Activated CD4-positive, alpha-beta T cell treated with anti-CD3 and anti-CD28 coated beads, Interleukin-2, amount 10 ng/mL, durations not matched to agents 7 days and 5 days (primary cell): ENCODE measurements at places on chromosomes 1 and 21. TPM values are rescaled to one million over a fixed set of nuclear protein-coding genes. Genes with fewer than 3 reads are reported as not detected.

DNA sequence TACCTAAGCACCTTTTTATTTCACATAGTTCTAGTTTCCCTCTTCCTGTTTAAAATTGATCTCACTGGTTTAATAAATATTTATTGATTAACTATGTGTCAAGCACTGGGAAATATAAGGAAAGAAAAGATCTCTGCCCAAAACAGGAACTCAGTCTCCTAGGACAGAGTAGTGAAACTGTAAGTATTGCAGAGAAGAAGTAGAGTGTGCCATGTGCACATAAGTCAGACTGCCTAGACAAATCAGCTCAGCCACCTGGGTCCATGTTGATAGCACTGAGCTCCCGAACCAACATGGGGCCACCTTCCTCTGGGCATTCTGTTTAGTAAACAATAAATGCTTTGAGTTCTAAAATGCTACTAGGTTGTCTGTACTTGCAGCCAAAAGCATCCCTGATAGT lies 9.8 kb upstream of the SSX2IP start:
- peaks cover 8% of the 10 kb centered on the region for H3K4me1 ChIP-seq
- H3K4me3 ChIP-seq, result no peak overlapping the region
- no peaks in the 10 kb centered on the region for H3K36me3 ChIP-seq
- peaks cover 20% of the 10 kb centered on the region for H3K27me3 ChIP-seq
- no peak overlapping the region for H3K27ac ChIP-seq
- no peak for DNase-seq

Gene GLMP
- total RNA-seq, result 33.6 TPM

DNA sequence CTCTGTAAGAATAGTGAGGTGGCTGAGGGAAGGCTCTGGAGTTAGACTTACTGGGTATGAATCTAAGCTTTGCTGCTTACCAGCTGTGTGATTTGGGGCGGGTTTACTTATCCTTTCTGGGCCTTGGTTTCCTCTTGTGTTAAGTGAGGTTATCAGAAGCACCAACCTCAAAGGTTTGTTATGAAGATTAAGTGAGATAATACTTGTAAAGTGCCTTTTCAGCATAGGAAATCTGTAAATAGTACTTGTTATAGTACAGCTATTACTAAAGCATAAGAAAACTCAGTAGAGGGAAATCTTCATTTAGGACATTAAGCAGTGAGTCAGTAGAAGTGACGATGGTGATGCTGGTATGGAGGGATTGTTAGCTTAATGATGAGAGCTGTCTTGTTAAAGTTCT lies 12.1 kb downstream of the HHAT start:
- H3K27me3 ChIP-seq, result peaks cover 12% of the 10 kb centered on the region
- no peak for DNase-seq
- peak overlapping the region; percentile 39 for H3K27ac ChIP-seq

Gene AADACL4
- total RNA-seq, result not detected

Gene CASQ2
- total RNA-seq, result not detected

GRCh38 chr1:39540504-39541031 lies 36.0 kb downstream of the PABPC4 start:
- no peaks in the 10 kb centered on the region for H3K4me1 ChIP-seq
- H3K4me3 ChIP-seq, result no peak overlapping the region
- H3K27ac ChIP-seq, result no peak overlapping the region
- no peak for DNase-seq
- H3K27me3 ChIP-seq, result no peaks in the 10 kb centered on the region
- peaks cover 7% of the 10 kb centered on the region for H3K36me3 ChIP-seq

DNA sequence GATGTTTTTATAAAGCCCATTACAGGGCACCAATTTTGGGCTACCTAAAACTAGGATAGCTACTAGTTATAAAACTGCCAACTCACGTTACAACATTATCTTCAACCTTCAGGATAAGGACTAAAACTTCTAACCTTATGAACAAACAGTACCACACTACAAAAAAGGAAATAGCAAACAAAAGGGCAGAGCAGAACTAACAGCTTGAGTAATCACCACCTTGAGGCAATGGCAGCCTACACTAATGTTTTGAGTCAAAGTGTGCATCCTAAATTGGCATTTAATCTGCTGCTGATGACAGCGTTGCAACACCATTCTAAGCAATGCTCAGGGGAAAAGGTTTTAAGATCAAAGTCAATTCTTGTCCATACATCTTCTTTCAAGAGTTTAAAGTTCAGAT lies 27.2 kb downstream of the PTP4A2 start:
- H3K27ac ChIP-seq, result peak overlapping the region; percentile 65
- peaks cover 87% of the 10 kb centered on the region for H3K36me3 ChIP-seq
- H3K4me3 ChIP-seq, result no peak overlapping the region
- no peaks in the 10 kb centered on the region for H3K27me3 ChIP-seq
- peaks cover 65% of the 10 kb centered on the region for H3K4me1 ChIP-seq
- DNase-seq, result no peak

DNA sequence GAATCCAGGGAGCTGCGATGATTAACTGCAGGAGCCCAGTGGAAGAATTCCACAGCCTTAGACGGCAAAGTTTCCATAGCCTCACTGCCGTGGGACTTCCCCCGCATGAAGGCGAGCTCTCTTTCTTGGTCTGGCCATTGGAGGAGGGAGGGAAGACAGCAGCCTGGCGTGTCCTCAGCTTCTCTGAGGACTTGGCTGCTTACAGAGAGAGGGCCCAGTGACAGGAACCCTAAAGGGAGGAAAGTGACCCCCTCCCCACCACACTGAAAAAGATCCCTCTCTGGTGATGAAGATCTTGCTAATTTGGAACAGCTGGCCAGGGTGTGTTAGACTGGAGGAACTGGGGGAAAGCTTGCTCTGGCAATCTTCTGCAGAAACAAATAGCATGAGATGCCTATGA lies 41.0 kb downstream of the ATP2B4 start:
- H3K4me3 ChIP-seq, result no peak overlapping the region
- peaks cover 35% of the 10 kb centered on the region for H3K36me3 ChIP-seq
- no peaks in the 10 kb centered on the region for H3K27me3 ChIP-seq
- peaks cover 65% of the 10 kb centered on the region for H3K4me1 ChIP-seq
- no peak for DNase-seq

DNA sequence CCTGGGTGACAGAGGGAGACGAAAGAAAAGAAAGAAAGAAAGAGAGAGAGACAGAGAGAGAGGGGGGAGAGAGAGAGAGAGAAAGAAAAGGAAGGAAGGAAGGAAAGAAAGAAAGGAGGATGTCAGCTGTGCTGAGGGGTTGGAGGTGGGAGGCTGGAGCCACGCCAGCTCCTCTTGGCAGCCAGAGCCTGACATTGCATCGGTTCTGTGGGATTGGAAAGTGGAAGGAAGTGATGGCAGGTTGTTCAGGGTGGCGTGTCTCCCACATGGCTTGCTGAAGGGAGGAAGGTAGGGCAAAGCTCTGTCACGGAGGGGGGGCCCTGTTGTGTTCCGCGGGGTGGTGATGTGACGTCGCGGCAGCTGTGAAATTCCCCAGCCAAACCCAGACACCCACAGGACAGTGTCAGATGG lies 30.7 kb downstream of the EIF2D start:
- H3K36me3 ChIP-seq, result peaks cover 86% of the 10 kb centered on the region
- peak overlapping the region; percentile 69 for H3K4me3 ChIP-seq
- no peak for DNase-seq
- peak overlapping the region; percentile 91 for H3K27ac ChIP-seq
- H3K27me3 ChIP-seq, result no peaks in the 10 kb centered on the region

Gene VHLL
- total RNA-seq, result 0.52 TPM

DNA sequence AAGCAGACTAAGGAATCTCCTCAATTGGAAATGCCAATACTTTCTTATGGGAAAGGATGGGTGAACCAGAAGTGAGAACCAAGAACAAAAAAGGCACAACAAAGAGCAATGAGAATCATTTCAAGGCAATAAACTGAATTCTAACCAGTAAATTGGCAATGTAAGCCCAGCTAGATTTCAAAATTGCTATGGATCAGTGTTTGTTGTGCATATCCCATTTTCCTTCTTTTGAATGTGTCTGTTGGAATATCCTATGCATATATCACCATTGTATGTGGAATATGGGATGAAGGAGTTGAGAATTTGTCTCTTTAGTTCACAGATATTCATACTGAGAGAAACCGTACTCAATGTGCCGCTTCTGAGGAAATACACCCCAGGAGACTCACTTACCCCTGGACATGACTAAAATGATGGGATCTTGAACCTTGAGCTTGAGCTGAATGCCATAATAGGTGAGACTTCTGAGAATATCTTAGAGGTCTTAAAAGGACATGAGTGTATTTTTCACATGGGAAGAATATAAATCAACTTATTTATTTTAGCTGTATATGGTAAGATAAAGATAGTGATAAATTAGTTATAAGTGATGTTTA lies 216.0 kb downstream of the BACH1 start:
- no peaks in the 10 kb centered on the region for H3K4me1 ChIP-seq
- H3K27me3 ChIP-seq, result no peaks in the 10 kb centered on the region
- H3K36me3 ChIP-seq, result peaks cover 8% of the 10 kb centered on the region
- no peak overlapping the region for H3K27ac ChIP-seq
- H3K4me3 ChIP-seq, result no peak overlapping the region
- DNase-seq, result no peak

- no peaks in the 10 kb centered on the region for H3K4me1 ChIP-seq
- H3K27me3 ChIP-seq, result no peaks in the 10 kb centered on the region
- DNase-seq, result no peak
These were observed 11.4 kb upstream of the ERI3 start for GRCh38 chr1:44366371-44366975.

DNA sequence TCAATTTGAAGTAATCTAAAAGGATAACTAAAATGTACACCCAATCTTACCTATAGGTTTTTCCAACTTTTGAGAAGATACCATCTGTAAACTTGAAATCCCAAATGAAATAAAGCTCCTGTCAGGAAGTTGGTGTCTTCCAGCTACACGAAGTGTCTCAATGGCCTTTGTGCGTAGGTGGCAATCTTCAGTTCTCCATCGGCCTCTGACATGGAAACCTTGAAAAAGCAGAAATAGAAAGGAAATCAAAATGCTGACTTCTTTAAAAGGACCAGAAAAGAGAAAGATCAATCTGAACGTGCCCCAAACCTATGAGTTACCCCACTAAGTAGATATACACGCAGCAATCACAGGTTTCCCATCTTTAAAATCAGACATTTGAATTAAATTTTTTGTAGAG lies 10.0 kb downstream of the MKNK1 start:
- H3K27ac ChIP-seq, result peak overlapping the region; percentile 16
- peaks cover 61% of the 10 kb centered on the region for H3K4me1 ChIP-seq
- DNase-seq, result no peak
- H3K36me3 ChIP-seq, result peaks cover 66% of the 10 kb centered on the region

Gene SLC1A7
- total RNA-seq, result not detected

GRCh38 chr1:14681182-14681581 lies 82.7 kb downstream of the KAZN start:
- no peaks in the 10 kb centered on the region for H3K27me3 ChIP-seq
- H3K4me1 ChIP-seq, result no peaks in the 10 kb centered on the region
- H3K4me3 ChIP-seq, result no peak overlapping the region
- H3K36me3 ChIP-seq, result no peaks in the 10 kb centered on the region

- H3K4me3 ChIP-seq, result no peak overlapping the region
- peaks cover 17% of the 10 kb centered on the region for H3K4me1 ChIP-seq
- no peaks in the 10 kb centered on the region for H3K36me3 ChIP-seq
- no peak overlapping the region for H3K27ac ChIP-seq
These were observed 42.2 kb upstream of the LYST start for GRCh38 chr1:235908742-235909520.

DNA sequence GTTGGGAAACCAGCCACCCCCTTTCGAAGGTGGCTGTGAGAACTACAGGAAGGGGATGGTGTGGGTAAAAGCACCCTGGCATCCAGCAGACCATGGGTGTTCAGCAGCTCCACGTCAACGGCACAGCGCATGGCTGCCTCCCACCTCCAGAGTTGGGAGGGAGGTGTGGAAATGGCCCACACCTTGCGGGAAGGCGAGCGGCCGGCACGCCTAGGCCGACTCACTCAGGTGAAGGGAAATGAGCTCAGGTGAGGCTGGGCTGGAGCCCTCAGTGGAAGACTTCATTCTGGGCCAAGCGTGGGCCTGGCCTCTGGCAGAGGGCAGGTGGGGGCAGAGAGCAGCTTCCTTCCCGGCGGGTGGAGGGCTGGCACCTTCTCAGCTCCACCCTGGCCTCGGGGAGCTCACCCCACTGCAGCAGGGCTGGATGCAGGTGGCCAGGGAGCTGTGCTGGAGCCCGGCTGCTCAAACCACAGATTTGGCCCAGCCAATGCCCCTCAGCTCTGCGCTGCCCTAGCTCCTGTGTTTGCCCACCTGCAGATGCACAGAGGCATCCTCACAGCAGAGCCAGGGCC lies 24.8 kb upstream of the ALDH4A1 start:
- DNase-seq, result peak; percentile 42
- peak overlapping the region; percentile 86 for H3K4me3 ChIP-seq
- H3K27me3 ChIP-seq, result no peaks in the 10 kb centered on the region
- H3K27ac ChIP-seq, result peak overlapping the region; percentile 100

Gene RBBP5
- 24.7 TPM for total RNA-seq
